Right atrium auricular region (tissue), 2 donors: ENCODE measurements at places on chromosomes 6 and 20. TPM values are rescaled to one million over a fixed set of nuclear protein-coding genes. Genes with fewer than 3 reads are reported as not detected.

Gene SIRPB2
- total RNA-seq: 2.6 TPM

Gene CALHM5
- total RNA-seq: 2.3 TPM

Gene PHACTR2
- total RNA-seq: 54.4 TPM

Gene NUP153
- 28.5 TPM for total RNA-seq

Gene ZNF451
- total RNA-seq: 20.3 TPM

Gene KATNA1
- 11.2 TPM for total RNA-seq

Gene DZANK1
- total RNA-seq: 0.83 TPM

Gene KCNS1
- total RNA-seq: 0.39 TPM

Gene TGIF2
- total RNA-seq: 10.7 TPM

Gene C20orf144
- total RNA-seq: not detected

Gene MCHR2
- total RNA-seq: not detected

Gene RNF182
- 0.67 TPM for total RNA-seq

DNA sequence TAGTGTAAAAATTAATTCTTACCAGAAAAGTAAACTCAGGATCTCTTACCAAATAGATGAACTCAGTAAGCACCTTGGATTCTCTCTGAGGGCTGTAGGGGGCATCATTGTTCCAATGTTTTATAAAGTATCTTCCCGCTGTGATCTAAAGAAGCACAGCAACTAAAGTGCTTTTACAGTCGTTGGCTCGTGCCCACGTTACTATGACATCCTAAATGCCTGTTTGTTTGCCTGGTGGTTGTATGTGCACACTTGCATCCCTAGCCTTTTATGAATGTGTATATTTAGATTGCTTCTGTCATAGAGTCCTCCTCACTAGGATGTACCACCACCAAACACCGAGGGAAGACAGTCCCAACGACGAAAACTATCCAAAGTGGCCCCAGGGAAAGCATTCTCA is 34.5 kb downstream of the SLX4IP start:
- no peak overlapping the region for H3K4me3 ChIP-seq
- H3K27ac ChIP-seq: no peak overlapping the region
- no peaks in the 10 kb centered on the region for H3K4me1 ChIP-seq
- H3K27me3 ChIP-seq: no peaks in the 10 kb centered on the region

- no peak for DNase-seq
- peaks cover under 1% of the 10 kb centered on the region for H3K36me3 ChIP-seq
- no peaks in the 10 kb centered on the region for H3K27me3 ChIP-seq
- H3K27ac ChIP-seq: no peak overlapping the region
- H3K4me1 ChIP-seq: no peaks in the 10 kb centered on the region
- H3K4me3 ChIP-seq: no peak overlapping the region
Measured at GRCh38 chr20:35892871-35893270, 61.4 kb downstream of the SCAND1 start.

- H3K36me3 ChIP-seq: no peaks in the 10 kb centered on the region
- no peaks in the 10 kb centered on the region for H3K27me3 ChIP-seq
- no peak overlapping the region for H3K4me3 ChIP-seq
- no peak overlapping the region for H3K27ac ChIP-seq
- H3K4me1 ChIP-seq: no peaks in the 10 kb centered on the region
Measured at GRCh38 chr6:140487586-140487985, 1113.1 kb upstream of the CITED2 start.

DNA sequence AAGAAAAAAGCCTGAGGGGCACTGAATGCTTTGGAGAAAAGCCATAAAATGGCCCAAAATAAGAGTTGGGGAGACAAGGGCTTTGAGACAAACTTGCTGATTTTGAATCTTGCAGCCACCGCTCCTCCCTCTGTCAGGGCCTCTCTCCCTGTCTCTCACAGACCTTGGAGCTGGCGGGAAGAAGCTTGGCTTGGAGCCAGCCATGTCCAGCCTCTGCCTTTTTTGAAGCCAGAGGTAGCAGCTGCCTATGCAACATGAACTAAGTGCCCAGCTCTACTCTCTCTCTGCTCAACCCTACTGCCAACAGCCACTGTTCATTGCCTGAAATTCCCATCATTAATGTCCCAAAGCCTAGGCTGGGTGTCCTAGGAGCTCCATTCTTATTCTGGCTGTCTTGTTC is 63.7 kb upstream of the CTNNBL1 start:
- H3K36me3 ChIP-seq: no peaks in the 10 kb centered on the region
- no peak for DNase-seq
- H3K27ac ChIP-seq: no peak overlapping the region
- no peaks in the 10 kb centered on the region for H3K4me1 ChIP-seq
- H3K27me3 ChIP-seq: no peaks in the 10 kb centered on the region

GRCh38 chr20:4625687-4626086 is 96.0 kb upstream of the PRND start:
- H3K27me3 ChIP-seq: no peaks in the 10 kb centered on the region
- no peaks in the 10 kb centered on the region for H3K36me3 ChIP-seq
- H3K4me3 ChIP-seq: no peak overlapping the region
- DNase-seq: no peak
- H3K27ac ChIP-seq: no peak overlapping the region

- no peak for DNase-seq
- no peaks in the 10 kb centered on the region for H3K27me3 ChIP-seq
- no peak overlapping the region for H3K4me3 ChIP-seq
Measured at GRCh38 chr6:17486680-17487079, 93.3 kb downstream of the CAP2 start.

DNA sequence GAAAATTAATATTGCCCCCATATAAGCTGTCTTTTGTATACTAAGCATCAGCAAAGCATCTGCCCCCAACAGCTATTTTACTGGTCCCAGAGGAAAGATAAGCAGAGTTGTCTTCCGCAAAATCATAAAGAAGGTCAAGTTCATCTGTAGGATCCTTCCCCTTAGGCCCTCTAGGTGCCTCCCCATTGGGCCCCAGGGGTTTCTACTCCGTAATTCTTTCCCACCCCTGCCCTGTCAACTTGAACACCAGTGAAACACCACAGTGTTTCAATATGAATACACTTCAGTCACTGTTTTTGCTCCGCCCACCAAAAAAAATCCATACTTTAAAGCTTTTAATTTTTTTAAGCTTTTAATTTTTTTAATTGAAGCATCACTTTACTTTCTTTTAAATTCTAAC is 159.2 kb downstream of the ATXN1 start:
- no peak overlapping the region for H3K4me3 ChIP-seq
- no peaks in the 10 kb centered on the region for H3K36me3 ChIP-seq
- DNase-seq: no peak
- no peaks in the 10 kb centered on the region for H3K4me1 ChIP-seq
- H3K27me3 ChIP-seq: no peaks in the 10 kb centered on the region

GRCh38 chr20:62052336-62052841 is 13.3 kb downstream of the TAF4 start:
- H3K27ac ChIP-seq: no peak overlapping the region
- no peaks in the 10 kb centered on the region for H3K36me3 ChIP-seq
- H3K4me1 ChIP-seq: no peaks in the 10 kb centered on the region
- no peaks in the 10 kb centered on the region for H3K27me3 ChIP-seq
- no peak overlapping the region for H3K4me3 ChIP-seq

GRCh38 chr6:156658186-156658965 is 118.8 kb upstream of the ARID1B start:
- no peak for DNase-seq
- no peaks in the 10 kb centered on the region for H3K27me3 ChIP-seq
- no peak overlapping the region for H3K4me3 ChIP-seq
- peak overlapping the region; percentile 53 for H3K27ac ChIP-seq
- H3K36me3 ChIP-seq: no peaks in the 10 kb centered on the region
- no peaks in the 10 kb centered on the region for H3K4me1 ChIP-seq

- DNase-seq: no peak
- no peak overlapping the region for H3K27ac ChIP-seq
- no peaks in the 10 kb centered on the region for H3K4me1 ChIP-seq
Measured at GRCh38 chr6:2763345-2763841, 1.8 kb upstream of the WRNIP1 start.

- no peak for DNase-seq
- H3K27ac ChIP-seq: no peak overlapping the region
Measured at GRCh38 chr20:33359399-33360261, 41.7 kb downstream of the CDK5RAP1 start.

DNA sequence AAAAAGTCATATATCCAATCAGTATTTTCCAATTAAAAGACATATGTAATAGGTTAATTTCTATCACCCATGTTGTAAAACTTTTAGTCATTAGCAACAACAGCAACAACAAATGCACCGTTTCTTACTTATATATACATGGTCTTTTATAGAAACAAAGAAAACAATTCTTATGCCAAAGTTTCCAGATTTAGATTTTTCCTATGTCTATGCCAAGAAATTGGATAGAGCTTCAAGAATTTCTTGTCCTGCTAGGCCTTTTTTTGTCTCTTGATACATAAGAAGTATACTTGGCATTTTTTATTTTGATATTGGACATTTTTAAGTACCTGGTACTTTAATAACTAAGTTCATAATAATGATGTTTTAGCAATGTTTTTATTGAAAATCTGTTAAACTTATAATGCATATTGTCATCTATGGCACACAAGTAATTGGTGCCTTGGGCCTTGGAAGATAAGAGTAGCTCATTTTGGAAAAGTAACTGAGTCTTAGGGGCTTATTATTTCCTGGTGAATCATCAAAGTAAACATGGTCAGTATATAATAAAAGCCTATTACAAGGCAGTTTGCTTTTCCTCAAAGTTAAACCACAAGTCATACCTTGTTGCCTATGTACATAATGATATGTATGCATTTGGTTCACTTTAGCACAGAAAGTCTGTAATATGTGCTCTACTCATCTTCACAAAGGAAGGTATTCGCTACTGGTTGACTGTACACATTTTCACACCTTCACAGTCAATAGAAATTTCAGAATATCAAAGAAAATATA is 10.1 kb upstream of the FRK start:
- H3K4me3 ChIP-seq: no peak overlapping the region
- no peaks in the 10 kb centered on the region for H3K4me1 ChIP-seq
- no peak overlapping the region for H3K27ac ChIP-seq
- H3K36me3 ChIP-seq: no peaks in the 10 kb centered on the region

DNA sequence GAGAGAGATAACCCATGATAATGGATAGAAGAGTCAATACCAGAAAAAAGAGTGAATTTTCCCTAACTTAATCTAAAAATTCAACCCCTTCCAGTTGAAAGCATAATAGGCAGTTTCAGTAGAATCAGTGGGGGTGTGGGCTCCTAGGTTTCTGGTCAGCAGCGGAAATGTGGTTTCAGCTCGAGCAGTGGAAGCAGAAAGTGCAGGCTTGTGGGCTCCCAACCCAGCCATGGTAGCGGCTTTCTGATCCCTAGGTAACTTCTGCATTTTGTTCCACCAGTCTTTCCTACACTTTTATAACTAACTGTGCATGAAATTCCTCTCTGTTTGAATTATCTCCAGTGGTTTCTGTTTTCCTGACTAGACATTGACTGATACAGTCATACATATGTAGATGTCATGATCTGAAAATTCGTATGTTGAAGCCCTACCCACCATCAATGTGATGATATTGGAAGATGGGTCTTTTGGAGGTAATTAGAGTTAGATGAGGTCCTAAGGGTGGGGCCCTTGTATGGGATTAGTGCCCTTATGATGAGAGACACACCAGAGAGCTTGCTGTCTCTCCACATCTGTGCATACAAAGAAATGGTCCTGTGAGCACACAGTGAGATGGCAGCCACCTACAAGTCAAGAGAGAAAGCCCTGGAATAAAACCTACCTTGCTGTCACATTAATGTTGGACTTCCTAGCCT is 6.5 kb upstream of the DDO start:
- H3K4me3 ChIP-seq: no peak overlapping the region
- H3K27me3 ChIP-seq: no peaks in the 10 kb centered on the region
- DNase-seq: no peak
- H3K27ac ChIP-seq: no peak overlapping the region
- no peaks in the 10 kb centered on the region for H3K4me1 ChIP-seq

GRCh38 chr20:33280775-33281174 is 2.2 kb upstream of the BPIFB1 start:
- no peaks in the 10 kb centered on the region for H3K4me1 ChIP-seq
- no peak for DNase-seq
- no peak overlapping the region for H3K4me3 ChIP-seq
- no peaks in the 10 kb centered on the region for H3K36me3 ChIP-seq

DNA sequence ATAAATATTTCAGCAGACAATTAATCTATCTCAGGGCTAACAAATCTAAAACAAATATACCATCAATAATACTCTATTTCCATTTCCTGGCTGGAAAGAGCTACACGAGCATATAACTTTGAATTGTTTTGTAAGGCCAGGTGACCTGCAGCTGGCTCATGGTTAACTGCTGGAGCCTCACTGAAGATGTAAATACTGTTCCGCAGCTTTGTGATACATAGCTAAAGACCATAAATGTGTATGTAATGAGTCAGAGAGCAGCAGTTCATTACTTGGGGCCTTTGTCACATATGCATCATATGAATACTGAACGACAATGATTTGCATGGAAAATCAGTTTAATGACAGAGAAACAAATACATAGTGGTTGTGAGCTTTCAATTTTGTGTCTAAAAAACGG is 109.4 kb upstream of the CCN2 start:
- DNase-seq: no peak
- no peaks in the 10 kb centered on the region for H3K36me3 ChIP-seq
- H3K27ac ChIP-seq: no peak overlapping the region
- H3K4me3 ChIP-seq: no peak overlapping the region

- peak overlapping the region; percentile 19 for H3K4me3 ChIP-seq
- no peaks in the 10 kb centered on the region for H3K36me3 ChIP-seq
- no peak for DNase-seq
- H3K27ac ChIP-seq: no peak overlapping the region
- peaks cover 3% of the 10 kb centered on the region for H3K27me3 ChIP-seq
Measured at GRCh38 chr20:19212821-19213502, 520 bp downstream of the SLC24A3 start.

- H3K27me3 ChIP-seq: no peaks in the 10 kb centered on the region
- DNase-seq: peak; percentile 68
- no peak overlapping the region for H3K4me3 ChIP-seq
Measured at GRCh38 chr20:9978397-9979004, 56.3 kb upstream of the ANKEF1 start.

DNA sequence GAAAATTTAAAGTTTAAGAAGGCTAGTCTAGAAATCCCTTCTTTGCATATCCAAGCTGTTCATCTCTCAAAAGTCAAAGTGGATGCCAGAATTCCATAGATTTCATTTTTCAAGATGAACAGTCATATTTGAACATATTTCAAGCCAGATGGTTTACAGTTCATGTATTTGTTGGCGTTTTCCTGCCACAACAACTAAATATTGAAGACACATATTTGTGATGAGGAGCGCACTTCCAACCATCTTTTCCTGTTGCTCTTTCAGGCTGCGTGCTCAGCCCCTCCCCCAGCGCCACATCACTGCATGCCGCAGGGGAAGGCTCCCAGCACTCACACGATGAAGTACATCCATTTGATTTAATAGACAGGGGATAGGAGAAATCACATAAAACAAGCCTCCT is 5.9 kb upstream of the NOX3 start:
- no peaks in the 10 kb centered on the region for H3K36me3 ChIP-seq
- no peaks in the 10 kb centered on the region for H3K4me1 ChIP-seq
- H3K27ac ChIP-seq: no peak overlapping the region
- H3K27me3 ChIP-seq: no peaks in the 10 kb centered on the region

- H3K4me3 ChIP-seq: no peak overlapping the region
- H3K27me3 ChIP-seq: no peaks in the 10 kb centered on the region
- no peak for DNase-seq
- no peak overlapping the region for H3K27ac ChIP-seq
Measured at GRCh38 chr20:44756956-44757355, 11.3 kb downstream of the KCNK15 start.
